ENCODE measurements at places on chromosomes 4 and X.

- DNase-seq = no peak
Measured at GRCh38 chrX:31847773-31848172, 775.9 kb upstream of the FTHL17 start.

GRCh38 chr4:40601641-40602040 is 28.0 kb downstream of the RBM47 start:
- DNase-seq = no peak

DNA sequence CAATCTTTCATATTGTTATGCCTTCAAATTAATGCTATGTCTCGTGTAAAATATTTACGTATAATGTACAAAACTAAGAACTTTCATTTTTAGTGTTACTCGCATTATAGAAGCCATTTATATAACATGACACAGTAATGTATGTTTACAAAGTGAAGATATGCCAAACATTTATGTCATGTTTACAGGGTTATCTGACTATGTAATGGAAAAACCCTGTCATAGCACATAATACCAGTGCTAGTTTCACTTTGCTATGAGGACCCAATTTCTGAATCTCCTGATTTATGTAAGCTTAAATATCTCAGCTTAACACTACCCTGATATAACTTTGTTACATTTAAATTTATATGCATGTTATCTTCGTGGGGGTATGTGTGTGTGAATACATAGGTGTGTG is 233.1 kb downstream of the FAT4 start:
- no peak for DNase-seq

- no peak for DNase-seq
Measured at GRCh38 chrX:153560000-153560399, 38.9 kb downstream of the CCNQ start.

- no peak for DNase-seq
Measured at GRCh38 chrX:16023790-16024734, 99.3 kb upstream of the GRPR start.

DNA sequence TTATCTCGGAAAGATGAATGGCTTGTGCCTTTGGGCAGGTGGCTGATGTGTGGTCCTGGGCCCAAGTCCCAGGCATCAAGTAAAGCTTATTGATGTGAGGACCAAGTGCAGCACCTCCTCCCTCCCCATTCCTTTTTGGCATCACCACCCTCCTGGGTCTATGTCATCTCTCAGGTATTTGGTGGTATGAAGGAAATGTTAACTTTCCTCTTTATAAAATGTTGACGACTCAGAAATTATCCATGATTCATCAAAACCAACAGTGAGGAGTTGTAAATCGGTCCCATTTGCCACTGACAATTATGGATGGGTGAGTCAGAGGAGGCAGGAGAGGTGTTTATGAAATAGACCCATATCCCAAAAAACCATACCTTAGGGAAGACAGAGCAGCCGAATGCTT is 229.4 kb upstream of the GATB start:
- DNase-seq = peak; percentile 13

DNA sequence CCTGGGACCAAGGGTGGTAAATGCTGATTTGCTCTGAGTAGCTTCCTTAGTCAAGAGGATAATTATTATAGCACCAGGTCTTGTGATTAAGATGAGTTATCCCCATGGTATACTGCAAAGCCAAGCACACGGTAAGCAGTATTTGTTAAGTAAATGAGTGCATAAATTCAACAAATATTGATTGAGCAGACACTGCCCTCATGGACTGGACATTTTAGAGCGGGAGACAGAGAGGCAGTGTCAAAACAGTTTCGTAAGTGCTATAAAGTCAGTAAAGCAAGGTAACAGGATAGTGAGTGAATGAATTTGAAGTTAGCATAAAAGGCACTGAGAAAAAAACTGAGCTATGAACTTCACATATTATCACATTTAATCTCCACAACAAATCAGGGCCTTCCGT is 13.9 kb downstream of the PHF8 start:
- no peak for DNase-seq

GRCh38 chr4:78737035-78737434 is 39.1 kb upstream of the BMP2K start:
- no peak for DNase-seq

- DNase-seq = no peak
Measured at GRCh38 chr4:169210504-169211118, 60.1 kb downstream of the SH3RF1 start.

DNA sequence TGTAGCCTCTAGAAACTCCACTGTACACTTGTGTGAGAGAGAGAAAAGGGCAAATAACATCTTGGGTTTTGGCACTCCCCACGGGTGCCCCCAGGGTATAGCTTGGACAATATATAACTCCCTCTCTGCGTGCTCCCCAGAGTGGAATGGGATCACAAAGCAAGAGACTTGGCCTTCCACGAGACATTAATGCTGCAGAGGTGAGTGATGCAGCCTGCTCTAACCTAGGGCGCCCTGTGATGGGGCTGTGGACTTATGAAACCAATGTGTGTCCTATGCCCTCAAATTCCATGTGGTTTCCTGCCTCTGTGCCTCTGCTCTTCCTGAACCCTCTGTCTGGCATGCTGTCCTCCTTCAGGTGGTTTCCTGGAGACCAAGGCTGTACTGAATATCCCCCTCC is 22.0 kb upstream of the FAM9C start:
- DNase-seq = no peak

DNA sequence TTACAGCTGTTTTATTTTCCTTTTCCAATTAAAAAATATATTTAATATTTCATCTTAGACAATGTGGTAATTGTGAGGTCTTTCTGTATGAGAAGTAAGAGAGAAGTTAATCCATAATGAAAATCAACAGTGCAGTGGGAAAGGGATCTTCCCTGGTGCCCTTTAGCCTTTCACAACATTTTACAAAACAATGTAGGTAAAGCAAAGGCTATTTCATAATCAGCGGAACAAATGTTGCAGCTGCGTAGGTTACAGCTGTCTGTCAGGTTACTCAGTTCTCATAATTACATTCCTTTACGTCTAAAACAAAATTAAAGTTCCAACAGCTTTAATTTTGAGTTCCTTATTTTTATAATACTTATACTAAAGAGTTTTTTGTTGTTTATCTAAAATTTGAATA is 22.8 kb upstream of the VCX3A start:
- no peak for DNase-seq

- no peak for DNase-seq
Measured at GRCh38 chr4:1210241-1210841, 38.0 kb upstream of the SPON2 start.

- DNase-seq = no peak
Measured at GRCh38 chr4:39642885-39643552, 4.4 kb upstream of the SMIM14 start.

GRCh38 chrX:71183341-71183740 is 38.7 kb downstream of the NLGN3 start:
- DNase-seq = no peak

DNA sequence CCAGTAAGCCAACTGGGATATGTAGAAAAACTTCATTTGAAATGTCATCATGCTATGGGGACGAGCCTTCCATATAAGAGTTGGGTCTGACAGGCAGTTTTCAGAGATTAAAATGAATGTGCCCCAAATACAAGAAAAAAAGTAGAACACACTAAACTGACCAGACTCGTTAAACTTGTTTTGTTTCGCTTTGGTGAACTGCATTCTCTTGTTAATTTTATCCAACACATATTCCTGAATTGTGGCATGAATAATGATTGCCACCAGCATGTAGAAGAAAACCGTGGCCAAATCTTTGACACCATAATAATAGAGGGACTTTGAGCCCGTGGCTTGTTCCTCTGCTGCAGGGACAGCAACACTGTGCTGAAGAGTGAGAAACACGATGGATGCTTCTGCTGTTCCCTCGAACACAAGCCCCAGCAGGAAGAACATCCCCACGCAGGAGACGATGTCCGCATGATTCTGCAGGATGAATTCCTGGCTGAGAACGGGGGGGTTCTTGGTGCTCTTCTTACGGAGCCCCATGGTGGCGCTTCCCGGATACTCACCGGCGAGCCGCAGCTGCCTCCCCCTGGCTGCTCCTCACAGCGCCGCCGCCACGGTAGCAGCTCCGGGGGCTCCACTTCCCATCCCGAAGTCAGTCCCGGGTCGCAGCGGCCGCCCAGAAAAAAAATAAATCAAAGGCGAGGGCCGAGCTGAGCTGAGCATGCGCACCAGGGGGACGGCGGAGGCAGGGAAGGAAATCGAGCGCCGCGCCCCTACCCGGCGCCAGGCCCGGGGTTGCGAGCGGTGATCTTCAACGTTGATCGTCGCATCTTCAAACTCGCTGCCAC is at the start of gene TRAM1L1:
Gene TRAM1L1, minus strand, starts transcription at position 711 of the 836 bp plus-strand sequence. Its CDS starts 183 bp downstream, at position 528.
- DNase-seq = no peak

DNA sequence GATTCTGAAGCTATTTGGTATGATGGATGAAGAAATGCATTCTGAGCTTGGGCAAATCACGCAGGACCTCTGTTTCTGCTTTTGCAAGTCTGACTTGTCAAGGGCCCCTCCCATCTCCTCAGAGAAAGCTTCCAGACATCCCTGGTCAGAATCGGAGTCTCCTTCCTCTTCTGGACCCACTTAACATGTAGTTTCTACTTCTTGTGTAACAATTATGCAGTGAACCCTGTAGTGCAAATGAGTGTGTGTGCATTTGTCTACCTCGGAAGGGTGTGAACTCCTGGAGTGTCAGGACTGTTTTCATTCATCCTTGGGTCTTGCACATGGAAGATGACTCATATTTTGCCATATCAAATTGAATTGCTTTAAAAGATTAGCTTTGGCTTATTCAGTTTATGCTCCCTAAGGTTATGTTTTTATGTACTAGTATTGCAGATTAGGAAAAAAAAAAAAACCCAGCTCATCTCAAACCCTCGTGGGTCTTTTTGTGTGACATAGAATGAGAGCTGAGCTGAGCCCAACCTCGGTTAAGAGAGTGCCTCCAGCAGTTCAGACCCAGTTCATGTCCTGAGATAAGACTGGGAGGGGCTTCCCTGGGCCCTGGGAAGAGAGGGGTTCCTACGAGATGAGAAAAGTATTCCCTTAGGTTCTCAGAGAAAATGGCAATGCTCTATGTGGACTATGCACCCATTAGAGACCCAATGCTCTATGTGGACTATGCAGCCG is 61.1 kb upstream of the RPL34 start:
- DNase-seq = no peak

DNA sequence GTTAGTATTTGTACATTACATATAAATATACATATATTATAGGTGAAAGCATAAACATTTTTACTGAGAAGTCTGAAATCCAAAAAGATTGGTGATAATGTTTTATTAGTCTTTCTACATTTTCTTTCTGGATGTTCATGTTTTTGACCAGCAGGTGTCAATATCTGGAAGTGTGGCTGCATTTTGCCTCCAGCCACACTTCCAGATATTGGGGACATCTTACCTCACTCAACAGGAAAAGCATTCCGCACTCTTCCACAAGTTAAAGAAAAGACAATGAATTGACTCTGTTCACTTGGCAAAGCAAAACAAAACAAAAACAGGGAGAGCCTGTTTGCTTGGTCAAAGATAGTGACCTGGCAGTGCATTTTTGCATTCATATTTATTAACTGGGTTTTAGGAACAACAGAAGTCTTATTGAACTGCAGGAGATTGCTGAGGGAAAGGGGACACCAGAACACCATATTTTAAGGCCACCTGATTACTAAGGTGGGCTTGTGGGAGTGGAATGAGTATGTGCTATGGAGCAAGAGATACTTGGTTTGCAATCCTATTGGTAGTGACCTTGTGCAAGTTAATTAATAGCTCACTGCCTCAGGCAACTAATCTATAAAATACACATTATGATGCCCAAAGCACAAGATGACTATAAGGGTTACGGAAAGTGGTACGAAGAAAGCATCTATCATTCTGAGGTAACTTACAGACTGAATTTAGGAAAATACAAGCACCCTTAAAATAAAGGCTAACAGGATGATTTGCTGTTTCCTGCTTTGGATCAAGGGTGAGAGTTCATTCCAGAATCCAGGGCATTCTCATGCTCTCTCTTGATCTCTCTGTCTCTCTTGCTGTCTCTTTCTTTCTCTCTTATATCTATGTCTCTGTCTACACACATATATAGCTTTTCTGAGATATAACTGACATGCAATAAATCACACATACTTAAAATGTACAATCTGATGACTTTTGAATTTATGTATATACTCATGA is 389.9 kb upstream of the EMCN start:
- no peak for DNase-seq

DNA sequence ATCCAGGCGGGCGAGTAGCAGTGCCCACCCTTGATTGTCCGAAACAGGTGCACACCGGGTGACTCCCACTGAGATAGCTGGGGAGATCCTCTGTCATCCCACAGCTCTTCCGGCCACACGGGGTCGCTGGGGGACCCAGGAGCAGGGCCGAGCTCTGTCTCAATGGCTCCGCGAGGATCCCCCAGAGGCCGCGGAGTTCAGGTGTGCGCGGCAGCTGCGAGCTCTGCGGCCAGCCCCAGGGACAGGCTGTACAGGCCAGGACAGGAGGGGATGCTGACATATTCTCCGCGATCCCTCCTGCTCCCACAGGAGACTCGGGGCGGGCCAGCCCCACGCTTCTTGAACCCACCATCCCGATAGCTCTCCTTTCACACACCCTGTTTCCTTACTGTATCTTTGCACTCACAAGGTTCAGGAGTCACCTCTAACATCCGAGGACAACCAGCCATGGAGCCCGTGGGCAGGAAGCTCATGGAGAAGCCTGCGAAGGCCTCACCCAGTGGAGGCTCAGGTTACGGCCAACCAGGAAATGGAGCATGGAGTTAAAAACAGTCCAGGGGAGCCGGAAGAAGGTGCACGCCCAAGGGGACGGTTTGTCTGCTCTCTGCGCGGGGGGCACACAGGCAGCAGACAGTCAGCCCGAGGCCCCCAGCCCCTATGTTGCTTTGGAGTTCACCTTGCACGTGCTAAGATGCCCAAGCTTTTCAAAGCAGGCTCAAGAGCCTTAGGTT is 77.9 kb upstream of the AMELX start:
- no peak for DNase-seq

DNA sequence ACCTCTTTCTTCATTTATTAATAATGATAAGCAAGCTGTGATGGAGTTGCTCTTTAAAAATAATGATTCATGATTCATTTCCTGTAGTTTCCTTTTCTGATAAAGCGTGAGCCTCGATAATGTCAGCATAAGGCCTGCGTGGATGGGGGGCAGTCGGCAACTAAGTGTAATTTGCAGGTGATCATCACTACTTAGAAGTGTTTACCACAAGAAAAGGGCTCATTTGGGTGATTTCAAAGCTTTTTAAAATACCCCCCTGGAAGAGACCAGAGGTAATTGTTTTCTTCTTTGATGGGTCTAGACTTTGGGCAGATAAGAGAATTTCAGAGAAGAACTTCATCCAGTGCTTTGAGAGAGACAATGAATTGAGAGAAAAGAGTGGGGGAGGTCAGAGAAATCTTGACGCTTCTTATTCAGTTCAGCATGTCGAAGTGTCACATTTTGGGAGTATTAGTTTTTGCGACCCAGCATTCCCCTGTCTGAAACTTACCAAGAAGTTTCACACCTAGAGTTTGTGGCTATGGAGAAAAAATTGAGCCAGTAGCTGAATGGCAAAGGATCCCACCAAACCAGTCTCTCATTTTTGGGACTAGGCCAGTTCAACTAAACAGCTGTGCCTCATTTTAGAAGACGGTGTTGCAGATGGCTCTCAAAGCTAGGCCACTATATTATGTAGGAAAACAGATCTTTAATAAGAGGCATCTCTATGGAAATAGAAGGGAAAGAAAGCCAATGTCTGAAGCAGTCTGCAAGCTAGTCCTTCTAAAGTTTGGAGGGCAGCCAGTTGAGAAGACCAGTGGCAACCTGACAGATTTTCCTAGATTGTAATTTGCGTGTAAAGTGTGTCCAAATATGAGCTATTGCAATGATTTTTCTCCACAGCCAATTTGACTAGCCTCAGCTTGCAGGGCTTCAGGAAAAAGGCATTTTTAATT is 171.0 kb upstream of the PPP1R2C start:
- no peak for DNase-seq

- no peak for DNase-seq
Measured at GRCh38 chr4:184785813-184786212, 40.0 kb downstream of the ACSL1 start.

GRCh38 chrX:112802541-112802940 is 38.1 kb downstream of the AMOT start:
- DNase-seq = no peak
